ENCODE measurements at places on chromosomes 5 and 9. TPM values are rescaled to one million over a fixed set of nuclear protein-coding genes. Genes with fewer than 3 reads are reported as not detected.

- peak; percentile 10 for DNase-seq
Observed at GRCh38 chr5:152349683-152350526, 55.2 kb downstream of the NMUR2 start.

DNA sequence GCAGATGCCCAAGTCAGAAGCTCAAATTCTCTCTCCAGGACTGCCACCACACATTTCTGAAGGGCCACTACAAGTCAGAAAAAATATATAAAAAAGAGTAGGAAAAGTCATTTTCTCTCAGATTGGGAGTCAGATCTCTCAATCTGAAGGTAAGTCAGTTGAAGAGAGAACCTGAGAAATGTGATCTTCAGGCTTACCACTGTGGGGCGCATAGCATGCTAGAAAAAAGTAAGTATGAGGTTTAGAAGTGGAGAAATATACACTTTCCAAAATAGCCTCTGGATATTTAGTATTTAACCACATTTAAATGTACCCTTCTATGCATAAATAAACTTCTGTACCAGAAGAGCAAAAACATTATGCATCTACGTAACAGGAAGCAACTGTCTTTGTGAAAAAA is 800.7 kb upstream of the CTNND2 start:
- DNase-seq: no peak

GRCh38 chr9:85431339-85432102 is 310.2 kb downstream of the AGTPBP1 start:
- DNase-seq: no peak

DNA sequence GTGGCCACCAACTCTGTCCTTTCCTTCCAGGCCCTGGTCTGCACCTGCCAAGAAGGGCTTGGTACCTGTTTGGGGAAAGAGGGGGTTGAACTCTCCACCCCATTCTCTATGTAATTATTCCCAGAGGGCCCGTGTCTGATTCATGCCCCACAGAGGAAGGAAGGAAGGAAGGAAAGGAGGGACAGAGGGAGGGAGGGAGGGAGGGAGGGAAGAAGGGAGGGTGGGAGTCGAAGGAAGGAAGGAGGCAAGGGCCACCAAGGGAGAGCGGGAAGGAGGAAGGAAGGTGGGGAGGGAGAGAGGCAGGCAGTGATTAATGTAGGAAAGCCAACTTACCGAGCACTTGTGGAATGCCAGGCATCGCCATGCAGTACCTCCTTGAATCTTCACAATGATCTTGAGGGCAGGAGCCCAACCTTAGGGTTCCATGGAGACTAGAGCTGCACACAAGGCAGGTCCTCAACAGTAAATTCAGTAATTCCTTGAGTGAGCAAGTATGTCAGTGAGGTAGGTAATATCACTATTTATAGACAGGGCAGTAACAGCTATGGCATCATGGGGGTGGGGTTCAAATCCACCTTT is 75.8 kb downstream of the FGF18 start:
- DNase-seq: peak; percentile 26

- DNase-seq: no peak
Observed at GRCh38 chr5:40599676-40600075, 80.0 kb upstream of the PTGER4 start.

- DNase-seq: no peak
Observed at GRCh38 chr5:60177596-60177995, 284.1 kb upstream of the PDE4D start.

OBP2B gene
- polyA plus RNA-seq: not detected

DDX41 gene
- 55.7 TPM for polyA plus RNA-seq

PNPLA7 gene
- polyA plus RNA-seq: 22.6 TPM

PCDHGB7 gene
- polyA plus RNA-seq: 5.6 TPM

PLEKHG4B gene
- polyA plus RNA-seq: under 0.01 TPM

All from heart right ventricle (tissue), 16 donors.